ENCODE measurements at places on chromosomes 4 and X.

DNA sequence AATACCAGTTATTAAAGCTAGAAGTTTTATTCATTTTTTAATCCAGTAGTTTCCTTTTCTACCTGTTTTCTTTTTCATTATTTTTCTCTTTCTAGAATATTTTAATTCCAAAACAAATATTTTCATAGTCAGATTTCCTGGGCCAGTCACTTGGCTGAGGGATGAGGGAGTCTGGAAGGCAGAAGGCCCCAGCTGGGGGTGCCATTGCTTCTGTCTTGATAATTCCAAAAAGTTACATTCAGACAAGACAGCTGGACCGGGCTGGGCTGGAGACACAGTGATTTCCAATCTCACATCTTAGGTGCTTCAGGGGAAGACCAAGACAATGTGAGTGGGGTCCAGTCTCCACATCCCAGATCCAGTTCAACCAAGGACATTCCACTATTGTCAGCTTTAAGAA lies 263.5 kb downstream of the TMA16 start:
- H3K4me1 ChIP-seq = no peaks in the 10 kb centered on the region
- no peak for DNase-seq
- no peak overlapping the region for H3K27ac ChIP-seq
- H3K36me3 ChIP-seq = no peaks in the 10 kb centered on the region
- H3K4me3 ChIP-seq = no peak overlapping the region

GRCh38 chrX:134810211-134810610 lies 151.9 kb upstream of the PLAC1 start:
- H3K4me3 ChIP-seq = no peak overlapping the region
- DNase-seq = no peak
- H3K27ac ChIP-seq = no peak overlapping the region
- H3K36me3 ChIP-seq = no peaks in the 10 kb centered on the region
- H3K27me3 ChIP-seq = no peaks in the 10 kb centered on the region

DNA sequence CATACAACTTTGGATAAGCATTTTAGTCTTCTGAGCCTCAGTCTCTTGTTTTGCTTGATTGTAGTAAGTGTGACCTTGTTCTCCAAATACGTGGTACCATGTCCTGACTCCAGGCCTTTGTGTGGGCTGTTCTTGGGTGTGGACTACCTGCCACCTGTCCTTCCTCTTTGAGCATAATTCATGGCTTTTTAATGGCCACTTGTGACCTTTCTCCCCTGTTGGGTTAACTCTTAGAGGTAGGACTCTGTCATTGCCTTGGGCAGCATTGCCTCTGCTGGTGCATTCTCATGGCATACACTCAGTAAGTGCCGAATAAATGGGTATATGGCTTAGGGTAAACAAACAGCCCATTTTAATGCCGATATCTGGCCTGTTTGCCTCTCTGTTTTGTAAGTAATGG lies 3.0 kb downstream of the NSD2 start:
- H3K27me3 ChIP-seq = no peaks in the 10 kb centered on the region
- no peak for DNase-seq

DNA sequence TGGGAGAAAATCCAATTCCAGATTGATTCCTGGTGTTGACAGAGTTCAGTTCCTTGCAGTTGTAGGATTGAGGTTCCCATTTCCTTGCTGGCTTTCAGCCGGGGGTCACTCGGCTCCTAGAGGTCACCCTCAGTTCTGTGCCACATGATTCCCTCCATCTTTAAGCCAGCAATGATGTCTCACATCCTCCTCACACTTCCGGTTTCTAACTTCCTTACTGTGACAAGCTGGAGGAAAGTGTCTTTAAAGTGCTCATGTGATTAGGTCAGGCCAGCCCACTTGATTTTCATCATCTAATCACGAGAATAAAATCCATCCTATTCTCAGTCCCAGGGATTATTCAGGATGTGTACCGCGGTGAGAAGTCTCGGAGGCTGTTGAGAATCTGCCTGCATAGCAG lies 19.4 kb upstream of the SMIM31 start:
- DNase-seq = no peak
- H3K4me1 ChIP-seq = no peaks in the 10 kb centered on the region
- no peaks in the 10 kb centered on the region for H3K36me3 ChIP-seq
- H3K27me3 ChIP-seq = no peaks in the 10 kb centered on the region
- H3K27ac ChIP-seq = no peak overlapping the region

DNA sequence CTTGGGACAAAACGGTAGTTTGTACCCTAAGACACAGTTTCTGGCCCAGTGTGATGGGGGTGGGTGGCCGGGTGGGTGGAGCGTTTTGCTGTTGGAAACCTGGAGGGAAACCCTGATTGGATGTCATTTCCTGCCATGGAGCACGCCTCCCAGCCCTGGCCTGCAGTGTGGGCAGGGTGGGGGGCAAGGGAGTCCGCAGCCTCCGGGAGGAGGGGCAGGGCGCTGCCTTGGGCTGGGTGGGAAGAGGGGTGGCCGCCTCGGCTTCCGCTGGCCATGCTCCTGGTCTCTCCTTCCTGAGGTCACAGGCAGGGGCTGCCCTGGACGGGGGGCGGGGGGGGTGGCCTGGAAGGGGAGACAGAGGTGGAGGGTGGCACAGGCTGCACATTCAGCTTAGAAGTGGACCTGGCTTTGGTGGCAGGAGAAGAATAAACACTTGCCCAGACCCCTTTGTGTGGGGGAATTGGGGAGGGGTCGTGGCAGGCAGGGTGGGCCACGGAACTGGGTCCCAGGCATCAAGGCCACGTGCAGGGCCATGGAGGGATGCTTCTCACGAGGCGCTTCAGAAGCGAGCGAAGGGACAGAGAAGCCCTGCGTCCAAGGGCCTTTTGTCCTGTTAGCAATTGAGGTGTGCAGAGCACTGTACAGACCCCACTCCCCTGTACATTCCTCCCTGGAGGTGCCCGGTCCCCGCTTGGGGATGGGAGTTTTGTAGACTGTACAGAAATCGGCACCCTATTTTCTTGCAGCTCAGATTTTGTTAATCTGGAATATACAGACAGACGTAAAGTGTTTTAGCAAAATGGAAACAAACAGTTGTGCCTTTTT lies 6.2 kb downstream of the NAT8L start:
- H3K27me3 ChIP-seq = peaks cover 75% of the 10 kb centered on the region
- H3K27ac ChIP-seq = no peak overlapping the region
- DNase-seq = no peak
- no peak overlapping the region for H3K4me3 ChIP-seq
- peaks cover 10% of the 10 kb centered on the region for H3K4me1 ChIP-seq

- no peaks in the 10 kb centered on the region for H3K36me3 ChIP-seq
- DNase-seq = no peak
- H3K27ac ChIP-seq = no peak overlapping the region
- no peaks in the 10 kb centered on the region for H3K4me1 ChIP-seq
Observed at GRCh38 chr4:147550626-147551246, 66.5 kb upstream of the TMEM184C start.

DNA sequence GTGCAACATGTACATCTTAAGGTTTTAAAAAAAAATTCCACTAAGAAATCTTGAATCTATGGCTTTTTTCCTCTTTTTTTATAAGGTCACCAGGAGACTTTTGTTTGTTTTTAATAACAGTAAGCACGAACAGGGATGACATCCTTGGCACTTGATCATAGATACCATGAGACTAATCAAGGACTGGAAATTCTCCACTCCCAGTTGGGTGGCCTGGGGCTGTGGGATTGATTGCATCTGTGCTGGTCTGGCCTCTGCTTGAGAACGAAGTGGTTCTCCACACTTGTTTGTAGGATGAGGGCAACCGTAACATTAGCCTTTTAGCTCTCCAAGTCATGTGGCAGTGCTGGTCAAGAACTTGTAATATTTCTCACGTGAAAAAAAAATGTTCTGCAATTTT lies 35.4 kb downstream of the SNX25 start:
- no peak overlapping the region for H3K4me3 ChIP-seq
- H3K27me3 ChIP-seq = no peaks in the 10 kb centered on the region
- H3K27ac ChIP-seq = no peak overlapping the region
- peaks cover 7% of the 10 kb centered on the region for H3K4me1 ChIP-seq

- no peaks in the 10 kb centered on the region for H3K36me3 ChIP-seq
- DNase-seq = no peak
- H3K27ac ChIP-seq = no peak overlapping the region
- H3K4me1 ChIP-seq = no peaks in the 10 kb centered on the region
- H3K4me3 ChIP-seq = no peak overlapping the region
- H3K27me3 ChIP-seq = no peaks in the 10 kb centered on the region
Observed at GRCh38 chr4:149572716-149573115, 242.9 kb downstream of the IQCM start.

DNA sequence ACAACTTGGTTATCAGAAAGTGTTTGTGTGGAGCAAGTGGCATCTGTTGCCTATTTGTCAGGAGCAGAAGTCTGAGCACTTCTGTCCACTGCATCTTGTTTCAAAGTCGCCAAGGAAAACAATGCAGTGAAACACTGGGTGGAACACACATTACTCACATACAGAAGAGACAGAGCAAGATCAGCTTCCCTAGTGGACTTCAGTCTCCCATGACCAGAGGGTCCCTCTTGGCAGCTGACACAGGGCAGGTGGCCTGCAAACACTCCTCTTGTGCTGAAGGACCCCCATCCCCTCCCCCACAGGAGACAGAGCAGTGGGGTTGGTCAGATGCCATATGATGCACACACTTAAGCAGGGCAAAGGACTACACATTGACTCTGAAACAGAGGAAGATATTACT lies 3.6 kb upstream of the BBS12 start:
- H3K4me1 ChIP-seq = peaks cover 14% of the 10 kb centered on the region
- peaks cover 3% of the 10 kb centered on the region for H3K27me3 ChIP-seq
- no peak overlapping the region for H3K4me3 ChIP-seq
- H3K27ac ChIP-seq = no peak overlapping the region

- H3K36me3 ChIP-seq = no peaks in the 10 kb centered on the region
- H3K27ac ChIP-seq = no peak overlapping the region
- DNase-seq = no peak
- H3K4me3 ChIP-seq = no peak overlapping the region
- H3K4me1 ChIP-seq = no peaks in the 10 kb centered on the region
Observed at GRCh38 chrX:46554942-46555341, 9.7 kb upstream of the ZNF674 start.

GRCh38 chr4:8461616-8462015 lies 21.0 kb downstream of the TRMT44 start:
- DNase-seq = no peak
- H3K36me3 ChIP-seq = peaks cover 72% of the 10 kb centered on the region
- H3K27ac ChIP-seq = no peak overlapping the region
- H3K4me1 ChIP-seq = no peaks in the 10 kb centered on the region
- H3K27me3 ChIP-seq = no peaks in the 10 kb centered on the region

- no peaks in the 10 kb centered on the region for H3K36me3 ChIP-seq
- no peak overlapping the region for H3K27ac ChIP-seq
- H3K4me1 ChIP-seq = no peaks in the 10 kb centered on the region
- no peaks in the 10 kb centered on the region for H3K27me3 ChIP-seq
- H3K4me3 ChIP-seq = no peak overlapping the region
Observed at GRCh38 chr4:77092975-77093374, 17.2 kb upstream of the CCNI start.

DNA sequence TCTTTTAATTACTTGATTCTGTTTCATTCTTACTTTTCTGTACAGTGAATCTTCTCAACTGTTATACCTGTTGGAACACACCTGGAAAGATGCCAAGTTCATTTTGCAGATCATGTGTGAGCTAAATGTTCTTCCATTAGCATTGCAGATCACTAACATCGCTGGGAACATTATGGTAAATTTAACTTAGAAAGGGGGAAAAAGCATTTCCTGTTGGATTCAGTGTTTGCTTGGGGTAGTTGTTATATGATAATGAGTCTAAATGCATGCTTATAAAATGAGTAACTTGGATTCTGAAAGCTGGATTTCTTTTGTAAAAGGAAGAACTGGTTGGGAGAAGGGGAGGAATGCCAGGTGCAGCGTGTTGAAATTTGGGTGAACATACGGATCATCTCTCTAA lies 47.6 kb downstream of the POLA1 start:
- H3K36me3 ChIP-seq = peaks cover 4% of the 10 kb centered on the region
- no peak overlapping the region for H3K4me3 ChIP-seq
- H3K4me1 ChIP-seq = no peaks in the 10 kb centered on the region
- no peaks in the 10 kb centered on the region for H3K27me3 ChIP-seq
- no peak for DNase-seq

- no peak overlapping the region for H3K4me3 ChIP-seq
- H3K27ac ChIP-seq = no peak overlapping the region
- no peaks in the 10 kb centered on the region for H3K27me3 ChIP-seq
Observed at GRCh38 chr4:156346959-156347385, 393.3 kb upstream of the CTSO start.

DNA sequence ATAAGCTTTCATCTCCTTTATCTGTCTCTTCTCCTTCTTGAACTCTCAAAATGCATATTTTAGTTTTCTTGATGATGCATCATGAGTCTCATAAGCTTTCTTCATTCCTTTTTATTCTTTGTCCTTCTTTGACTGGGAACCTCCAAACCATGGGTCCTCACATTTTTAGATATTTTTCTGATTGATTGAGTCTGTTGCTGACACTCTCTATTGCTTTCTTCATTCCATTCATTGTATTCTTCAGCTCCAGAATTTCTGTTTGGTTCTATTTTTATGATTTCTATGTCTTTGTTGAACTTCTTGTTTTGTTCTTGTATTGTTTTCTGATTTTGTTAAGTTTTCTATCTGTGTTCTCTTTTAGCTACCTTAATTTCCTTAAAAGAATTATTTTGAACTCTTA lies 74.9 kb downstream of the ADAMTS3 start:
- H3K4me1 ChIP-seq = no peaks in the 10 kb centered on the region
- H3K27ac ChIP-seq = no peak overlapping the region
- no peaks in the 10 kb centered on the region for H3K36me3 ChIP-seq
- no peak overlapping the region for H3K4me3 ChIP-seq
- no peaks in the 10 kb centered on the region for H3K27me3 ChIP-seq
- DNase-seq = no peak

DNA sequence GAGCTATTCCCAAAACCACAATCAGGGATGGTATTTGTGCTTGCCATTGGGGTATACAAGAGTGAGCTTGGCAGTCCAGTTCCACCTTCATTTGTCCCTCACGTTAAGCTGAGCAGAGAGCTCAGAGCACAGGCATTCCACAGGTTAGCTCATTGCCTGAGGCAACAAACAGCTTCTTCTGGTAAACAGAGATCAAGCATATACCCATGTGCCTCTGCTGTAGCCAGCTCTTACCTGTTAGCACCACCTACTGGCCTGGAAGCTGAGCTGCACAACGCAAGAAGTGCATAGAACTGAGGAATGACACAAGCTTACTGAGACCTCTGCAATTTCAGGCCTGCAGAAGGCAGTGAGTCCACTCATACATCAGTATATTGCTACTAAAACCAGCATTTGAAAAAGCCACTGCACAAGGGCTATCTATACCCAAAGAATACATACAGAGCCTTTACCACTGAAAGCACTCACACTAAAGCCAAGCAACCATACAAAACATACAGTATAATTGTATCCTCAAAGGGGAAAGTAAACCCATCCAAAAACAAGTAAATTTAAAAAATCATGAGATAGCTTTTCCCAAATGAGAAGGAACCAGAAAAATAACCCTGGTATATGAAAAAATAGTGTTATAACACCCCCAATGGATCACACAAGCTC lies 258.3 kb upstream of the GABRA2 start:
- H3K36me3 ChIP-seq = no peaks in the 10 kb centered on the region
- no peaks in the 10 kb centered on the region for H3K27me3 ChIP-seq
- no peak overlapping the region for H3K4me3 ChIP-seq
- DNase-seq = no peak
- no peak overlapping the region for H3K27ac ChIP-seq
- no peaks in the 10 kb centered on the region for H3K4me1 ChIP-seq

Measured in suprapubic skin (tissue), 4 donors.